Mesangial cell (primary cell): ENCODE measurements at places on chromosomes 11 and 22. TPM values are rescaled to one million over a fixed set of nuclear protein-coding genes. Genes with fewer than 3 reads are reported as not detected.

Gene SAA2
- 0.81 TPM in 1 of 2 replicates, not detected in the other for total RNA-seq

Gene DLG2
- total RNA-seq: 0.16 and 0.51 TPM in 2 replicates

Gene MYRF
- total RNA-seq: 45.6 and 93.3 TPM in 2 replicates

Gene P2RY2
- total RNA-seq: 0.98 and 1.5 TPM in 2 replicates

Gene PIH1D2
- total RNA-seq: 0.51 and 0.98 TPM in 2 replicates

Gene HTR3B
- total RNA-seq: not detected in 2 replicates

Gene GLYAT
- total RNA-seq: not detected in 2 replicates

Gene GLYATL2
- 0.38 and 1.1 TPM in 2 replicates for total RNA-seq
